ENCODE measurements at places on chromosomes 2 and 18.

DNA sequence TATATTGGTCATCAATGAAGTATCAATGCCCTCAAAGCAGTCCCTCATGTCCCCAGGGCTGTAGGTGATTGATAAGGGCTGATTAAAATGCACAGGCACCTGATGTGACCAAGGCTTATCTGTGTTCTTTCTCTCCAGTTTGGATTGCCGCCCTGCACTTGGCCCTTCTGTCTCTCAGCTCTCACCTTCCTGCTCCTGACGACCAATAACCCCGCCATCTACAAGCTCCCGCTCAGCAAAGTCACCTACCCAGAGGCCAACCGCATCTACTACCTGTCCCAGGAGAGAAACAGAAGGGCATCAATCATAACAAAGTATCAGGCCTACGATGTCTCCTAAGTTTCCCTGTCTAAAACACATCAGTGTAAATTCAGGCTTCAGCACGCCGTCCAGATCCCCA lies 41.8 kb upstream of the SLC14A1 start:
- DNase-seq = no peak

DNA sequence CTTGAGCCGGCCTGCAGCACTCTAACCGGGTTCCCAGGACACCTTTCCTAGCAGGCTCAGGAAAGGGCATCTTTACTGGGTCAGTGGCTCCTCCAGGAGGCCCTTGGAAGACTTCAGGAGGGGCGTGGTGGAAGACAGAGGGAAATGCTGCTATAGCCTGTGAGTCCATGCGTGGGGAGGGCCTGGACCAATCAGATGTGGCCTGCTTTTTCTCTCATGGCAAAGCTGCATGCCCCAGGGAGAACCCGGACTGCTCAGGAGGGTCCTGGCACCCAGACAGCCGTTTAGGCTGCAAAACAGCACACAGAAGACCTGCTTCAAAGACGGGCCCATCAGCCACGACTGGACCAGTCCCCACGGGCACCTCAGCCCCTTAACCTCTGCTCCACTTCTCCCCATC lies 84.4 kb downstream of the EIPR1 start:
- no peak for DNase-seq

GRCh38 chr18:78875016-78875777 lies 104.4 kb upstream of the SALL3 start:
- no peak for DNase-seq

GRCh38 chr2:112534826-112535225 lies 7.4 kb upstream of the POLR1B start:
- no peak for DNase-seq

All from NK-92 treated with Interleukin-12 subunit alpha and Interleukin-12 subunit beta, amount 100 ng/mL, for 24 hours (cell line).